Stimulated activated CD8-positive, alpha-beta memory T cell treated with anti-CD3 and anti-CD28 coated beads, Interleukin-4, amount 100 ng/mL, for 48 hours (primary cell): ENCODE measurements at places on chromosomes 16 and 17.

- DNase-seq: no peak
Observed at GRCh38 chr16:67260426-67261063, 11.8 kb downstream of the SLC9A5 start.

- no peak for DNase-seq
Observed at GRCh38 chr17:78673395-78673794, 96.2 kb upstream of the DNAH17 start.

DNA sequence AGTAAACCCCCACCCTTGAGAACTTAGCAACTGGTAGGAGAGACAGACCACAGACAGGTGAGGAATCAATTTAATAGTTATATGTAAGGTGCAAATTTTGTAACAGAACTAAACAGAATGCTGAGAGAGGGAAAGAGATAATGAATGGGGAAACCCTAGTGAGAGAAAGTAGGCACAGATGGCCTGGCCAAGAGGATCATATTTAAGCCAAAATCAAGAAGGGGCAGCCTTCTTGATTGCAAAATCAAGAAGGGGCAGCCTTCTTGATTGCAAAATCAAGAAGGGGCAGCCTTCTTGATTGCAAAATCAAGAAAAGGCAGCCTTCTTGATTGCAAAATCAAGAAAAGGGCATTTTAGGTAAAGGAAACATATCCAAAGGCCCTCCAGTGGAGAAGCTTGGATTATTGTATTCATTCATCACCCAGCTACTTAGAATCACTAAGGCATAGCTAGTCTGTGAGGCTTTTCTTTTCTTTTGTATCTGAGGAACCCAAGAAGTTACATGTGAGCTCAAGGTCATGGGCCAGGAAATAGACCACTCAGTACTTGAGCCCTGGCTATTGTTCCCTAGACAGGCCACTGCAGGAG, 190.6 kb downstream of the CYLD start:
- DNase-seq: no peak

DNA sequence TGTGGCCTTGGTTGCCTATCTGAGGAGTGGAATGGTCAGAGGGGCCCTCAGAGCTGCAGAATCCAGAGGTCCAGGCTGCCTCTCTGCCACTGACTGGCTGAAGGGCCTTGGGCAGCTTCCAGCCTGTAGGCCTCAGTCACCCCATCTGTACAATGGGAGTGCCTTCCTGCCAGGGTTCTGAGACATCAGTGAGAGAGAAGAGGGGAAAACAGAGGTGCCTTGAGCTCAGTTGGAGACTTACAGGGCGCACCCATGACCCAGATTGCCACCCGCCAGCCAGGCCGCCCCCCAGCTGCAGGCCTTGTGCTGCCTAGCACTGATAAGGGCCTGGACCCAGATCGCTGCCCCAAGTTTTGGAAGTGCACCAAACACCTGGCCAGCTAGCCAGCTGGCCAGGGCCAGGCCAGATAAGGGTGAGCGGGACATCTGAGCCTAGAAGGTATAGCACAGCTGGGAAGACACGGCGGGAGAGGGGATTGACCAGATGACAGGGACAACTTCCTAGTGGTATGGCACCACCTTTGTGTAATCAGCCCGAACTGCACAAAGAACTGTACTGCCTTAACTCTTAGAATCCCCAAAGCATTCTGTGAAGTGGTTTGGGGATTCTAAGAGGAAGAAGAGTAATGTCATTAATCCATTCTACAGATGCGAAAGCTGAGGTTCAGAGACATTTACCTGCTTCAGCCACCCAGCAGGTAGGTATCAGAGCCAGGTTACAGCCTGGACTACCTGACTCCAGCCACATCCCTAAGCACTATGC, 1.4 kb downstream of the SLC4A1 start:
- no peak for DNase-seq

DNA sequence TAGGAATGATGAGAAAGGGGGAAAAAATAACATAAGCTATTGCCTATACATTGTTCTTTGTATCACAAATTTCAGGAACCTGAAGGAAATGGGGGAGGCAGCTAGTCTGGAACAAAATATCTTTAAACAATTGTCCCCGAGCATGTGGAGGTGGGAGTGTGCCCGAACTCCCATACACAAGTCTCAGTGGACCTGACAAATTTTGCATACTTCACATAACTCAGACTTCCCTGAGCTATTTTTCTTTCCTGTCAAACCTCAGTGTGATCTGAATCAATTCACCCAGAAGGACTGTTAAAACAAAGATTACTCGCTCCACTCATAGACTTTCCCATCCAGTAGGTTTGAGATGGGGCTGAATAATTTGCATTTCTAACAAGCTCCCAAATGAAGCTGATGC, 1.6 kb upstream of the XPO6 start:
- no peak for DNase-seq

GRCh38 chr16:68668266-68668665, 23.2 kb downstream of the CDH3 start:
- DNase-seq: peak; percentile 43

- DNase-seq: no peak
Observed at GRCh38 chr16:86618431-86619238, 40.3 kb downstream of the FOXL1 start.

DNA sequence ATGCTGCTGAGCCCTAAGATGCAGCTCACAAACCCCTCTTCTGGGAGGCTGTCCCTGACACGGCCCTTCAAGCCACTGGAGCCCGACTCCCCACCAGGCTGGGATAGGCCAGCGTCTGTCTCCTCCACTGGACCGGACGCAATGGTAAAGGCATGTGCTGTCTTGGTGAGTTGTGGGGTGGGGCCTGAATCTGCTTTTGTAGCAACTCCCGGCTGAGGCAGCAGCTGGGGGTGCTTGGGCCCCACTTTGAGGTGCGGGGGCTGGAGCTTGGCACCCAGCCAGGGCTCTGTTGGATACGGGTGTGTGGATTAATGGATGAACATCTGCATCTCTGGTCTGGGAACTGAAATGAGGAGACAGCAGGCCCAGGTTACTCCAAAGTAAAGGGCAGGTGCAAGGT, 3.5 kb upstream of the NLRC3 start:
- no peak for DNase-seq

DNA sequence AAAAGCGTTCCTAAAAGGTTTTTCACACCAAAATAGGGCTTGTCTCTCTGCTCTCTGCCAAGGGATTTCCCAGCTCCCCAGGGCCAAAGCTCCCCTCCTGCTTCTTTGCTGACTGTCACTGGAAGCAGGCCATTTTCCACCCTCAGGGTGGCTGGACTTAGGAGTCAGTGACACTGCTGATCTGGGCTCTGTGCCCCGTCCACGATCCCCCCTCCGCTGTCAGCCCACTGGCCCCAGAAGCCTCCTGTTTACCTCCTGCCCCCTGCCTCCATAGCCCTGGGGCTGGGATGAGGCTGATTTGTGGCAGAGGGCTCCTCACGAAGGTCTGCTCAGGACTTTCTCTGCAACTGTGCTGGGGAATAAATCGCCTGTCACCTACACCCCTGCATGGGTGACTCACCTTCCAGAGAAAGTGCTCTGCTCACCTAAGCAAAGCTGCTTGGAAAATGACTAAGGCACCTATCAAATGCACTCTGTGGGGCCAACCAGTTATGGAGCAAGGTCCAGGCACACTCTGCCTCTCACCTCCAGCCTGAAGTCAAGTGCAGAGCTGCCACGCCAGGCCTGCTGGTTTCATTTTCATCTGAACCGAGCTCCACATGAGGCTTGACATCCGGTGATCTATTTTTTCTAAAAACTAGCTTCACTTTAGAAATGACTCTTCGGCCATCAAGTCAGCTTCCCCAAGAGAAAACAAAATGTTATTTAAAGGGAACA, 4.9 kb downstream of the MAP3K14 start:
- peak; percentile 89 for DNase-seq

DNA sequence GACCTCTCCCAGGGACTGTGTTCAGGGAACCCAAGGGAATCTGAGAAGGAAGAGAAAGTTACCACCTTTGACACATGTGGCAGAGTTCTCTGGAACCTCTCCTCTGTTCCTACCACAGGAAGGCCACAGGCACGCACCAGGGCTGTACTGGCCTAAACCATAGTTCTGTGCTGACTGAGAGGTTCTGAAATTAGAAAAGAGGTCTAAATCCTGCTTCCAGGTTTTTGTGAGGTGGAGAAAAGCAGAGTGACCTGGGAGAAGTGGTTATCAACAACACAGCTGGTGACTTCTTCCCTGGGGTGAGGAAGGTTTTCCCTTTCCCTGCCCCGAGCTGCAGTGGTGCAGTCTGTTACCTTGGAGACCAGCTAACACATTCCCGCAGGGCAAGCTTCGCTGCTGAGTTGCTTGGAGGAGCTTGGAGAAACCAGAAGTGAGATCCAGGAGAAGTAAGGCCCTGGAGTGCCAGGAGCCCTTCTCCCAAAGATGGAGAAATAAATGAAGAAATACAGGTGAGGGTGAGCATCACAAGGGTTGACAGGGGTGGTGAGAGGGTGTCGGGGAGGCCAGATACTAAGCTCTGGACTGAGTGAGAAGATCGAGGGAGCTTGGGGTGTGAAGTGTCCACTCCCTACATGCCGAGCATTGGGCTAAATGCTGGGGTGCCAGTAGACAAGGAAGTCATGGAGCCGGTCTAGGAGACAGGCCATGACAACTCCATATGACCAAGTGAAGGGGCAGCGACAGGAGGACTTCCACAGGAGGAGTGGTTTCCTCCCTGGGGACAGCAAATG, at the start of gene VWA3A:
VWA3A (plus strand) TSS at position 399 of the 791 bp plus-strand sequence; CDS start at position 496, 97 bp downstream.
- no peak for DNase-seq
